Activated CD8-positive, alpha-beta memory T cell treated with anti-CD3 and anti-CD28 coated beads, Interleukin-2, amount 50 U/mL, for 48 hours (primary cell): ENCODE measurements at places on chromosomes 6 and 20.

GRCh38 chr20:4099905-4100675 is 84.7 kb upstream of the RNF24 start:
- peak; percentile 29 for DNase-seq

DNA sequence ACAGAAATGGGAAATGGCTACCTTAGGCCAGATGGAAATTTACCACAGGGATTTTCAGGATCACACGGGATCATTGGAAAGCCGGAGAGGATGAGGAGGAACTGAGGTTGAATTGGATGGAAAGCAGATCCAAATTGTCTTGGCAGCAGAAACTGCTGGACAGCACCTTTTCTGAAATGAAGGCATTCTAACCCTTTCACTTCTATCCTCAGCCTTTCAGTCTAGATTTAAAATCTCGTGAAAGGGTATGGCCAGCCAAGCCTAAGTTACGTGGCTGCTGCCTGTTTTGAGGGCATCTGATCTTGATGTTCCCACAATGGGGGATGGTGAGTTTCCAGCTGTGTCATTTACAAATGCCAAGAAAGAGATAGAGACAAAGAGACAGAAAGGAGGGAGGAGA is 358.2 kb downstream of the KIF16B start:
- DNase-seq = no peak

GRCh38 chr6:30219244-30219643 is 6.0 kb upstream of the TRIM26 start:
- DNase-seq = no peak

- DNase-seq = no peak
Measured at GRCh38 chr6:110448846-110449540, 27.4 kb downstream of the SLC22A16 start.

DNA sequence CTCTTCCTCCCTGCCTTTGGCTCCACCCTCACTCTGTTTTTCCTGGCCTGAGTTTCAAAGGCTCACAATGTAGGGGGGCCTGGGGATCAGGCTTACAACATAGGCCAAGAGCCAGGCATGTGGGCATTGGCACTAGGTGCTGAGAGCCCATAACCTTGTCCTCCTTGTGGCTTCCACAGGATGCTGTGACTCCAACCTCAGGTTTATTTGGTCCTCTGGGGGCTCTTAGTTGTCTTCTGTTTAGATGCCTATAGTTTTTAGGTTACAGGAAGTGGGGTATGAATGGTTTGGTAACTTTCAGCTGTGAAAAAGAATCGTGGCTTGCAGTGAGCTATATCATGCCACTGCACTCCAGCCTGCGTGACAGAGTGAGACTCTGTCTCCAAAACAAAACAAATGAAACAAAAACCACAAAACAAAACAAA is 25.6 kb downstream of the MMP24 start:
- DNase-seq = no peak
